Airway epithelial cell (primary cell): ENCODE measurements at places on chromosomes 2 and 18. TPM values are rescaled to one million over a fixed set of nuclear protein-coding genes. Genes with fewer than 3 reads are reported as not detected.

The DES gene
- total RNA-seq, result not detected in 2 replicates

The POTEC gene
- total RNA-seq, result not detected in 2 replicates

The FRZB gene
- total RNA-seq, result 0.21 TPM in 1 of 2 replicates, not detected in the other

The NR4A2 gene
- 0.84 and 2.1 TPM in 2 replicates for total RNA-seq

The COL5A2 gene
- total RNA-seq, result 33.1 and 34.4 TPM in 2 replicates

The COL3A1 gene
- total RNA-seq, result 16.9 and 18.9 TPM in 2 replicates

The FHOD3 gene
- 18.7 and 23.2 TPM in 2 replicates for total RNA-seq

The KATNAL2 gene
- 1.3 TPM in 2 replicates for total RNA-seq

The LIPG gene
- 37.8 and 40.8 TPM in 2 replicates for total RNA-seq

The IKZF2 gene
- total RNA-seq, result 14.9 and 20.2 TPM in 2 replicates

The NPHP1 gene
- total RNA-seq, result 4.1 and 5.0 TPM in 2 replicates

The ANKRD30B gene
- not detected in 2 replicates for total RNA-seq

The STK25 gene
- 196 and 204 TPM in 2 replicates for total RNA-seq

The KLF7 gene
- 19.9 and 35.5 TPM in 2 replicates for total RNA-seq

The FEV gene
- total RNA-seq, result not detected in 2 replicates

The OBSL1 gene
- total RNA-seq, result 35.3 and 35.9 TPM in 2 replicates

The CHRNG gene
- total RNA-seq, result not detected in 2 replicates

The FBXO48 gene
- 0.28 and 0.56 TPM in 2 replicates for total RNA-seq

The CSRNP3 gene
- total RNA-seq, result 1.1 and 4.8 TPM in 2 replicates

The STPG4 gene
- total RNA-seq, result not detected in 2 replicates

The TNFAIP6 gene
- total RNA-seq, result 0.35 TPM in 1 of 2 replicates, not detected in the other

The ESPNL gene
- total RNA-seq, result 0.28 TPM in 1 of 2 replicates, not detected in the other

The RTP5 gene
- total RNA-seq, result not detected in 2 replicates

The BIRC6 gene
- 46.1 and 48.3 TPM in 2 replicates for total RNA-seq

The DLX1 gene
- not detected in 2 replicates for total RNA-seq

The DSG1 gene
- total RNA-seq, result 46.9 and 48.9 TPM in 2 replicates

The OTOF gene
- total RNA-seq, result not detected in 2 replicates

The EGR4 gene
- not detected in 2 replicates for total RNA-seq

The KCNG2 gene
- total RNA-seq, result 0.21 TPM in 1 of 2 replicates, not detected in the other

The SLC14A1 gene
- not detected in 2 replicates for total RNA-seq

The CLEC4F gene
- total RNA-seq, result not detected in 2 replicates

The ZC3H15 gene
- 58.3 and 64.8 TPM in 2 replicates for total RNA-seq

The ACVR2A gene
- total RNA-seq, result 5.2 and 6.9 TPM in 2 replicates

The INHBB gene
- 0.28 TPM in 1 of 2 replicates, not detected in the other for total RNA-seq

The ELOA2 gene
- not detected in 2 replicates for total RNA-seq

The RPRM gene
- not detected in 2 replicates for total RNA-seq

The STAT4 gene
- 2.6 and 3.9 TPM in 2 replicates for total RNA-seq

The RGPD5 gene
- 5.4 and 12.2 TPM in 2 replicates for total RNA-seq

The FSIP2 gene
- total RNA-seq, result 0.56 and 0.85 TPM in 2 replicates

The EPB41L3 gene
- 1.6 and 5.8 TPM in 2 replicates for total RNA-seq

The PLCL1 gene
- total RNA-seq, result not detected in 2 replicates

The ATP6V1C2 gene
- 0.09 and 0.42 TPM in 2 replicates for total RNA-seq

The LIMS2 gene
- total RNA-seq, result not detected in 2 replicates
